ENCODE measurements at places on chromosomes 6 and 20.
A peak's percentile ranks its signal among the peaks of the same experiment; 100 is the strongest.

- no peak for DNase-seq
These were observed 404.5 kb downstream of the SYNE1 start for GRCh38 chr6:152232501-152233151.

DNA sequence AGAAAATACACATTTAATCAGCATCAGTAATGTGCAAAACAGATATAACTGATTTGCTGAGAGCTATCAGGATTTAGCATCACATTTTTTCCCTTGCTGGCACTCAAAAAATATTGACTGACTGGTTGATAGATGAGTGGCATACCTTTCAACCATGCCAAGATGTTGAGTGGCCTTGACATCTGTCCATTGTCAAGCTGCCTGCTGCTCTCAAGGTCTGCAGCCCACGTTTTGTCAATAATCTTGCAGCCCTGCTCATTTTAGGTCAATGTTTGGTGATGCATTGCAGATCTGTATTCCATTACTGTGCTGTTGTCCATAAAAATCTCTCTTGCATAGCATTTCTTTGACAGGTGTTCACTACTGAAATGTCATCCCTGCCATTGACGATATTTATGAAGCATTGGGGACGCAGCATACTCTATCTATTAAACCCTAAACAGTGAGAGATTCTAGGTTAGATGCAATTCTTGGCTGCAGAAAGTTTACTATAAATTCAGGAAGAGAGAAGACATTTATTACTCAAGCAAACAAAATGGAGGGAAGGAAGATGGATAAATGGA is 111.6 kb downstream of the BFSP1 start:
- peak; percentile 74 for DNase-seq

DNA sequence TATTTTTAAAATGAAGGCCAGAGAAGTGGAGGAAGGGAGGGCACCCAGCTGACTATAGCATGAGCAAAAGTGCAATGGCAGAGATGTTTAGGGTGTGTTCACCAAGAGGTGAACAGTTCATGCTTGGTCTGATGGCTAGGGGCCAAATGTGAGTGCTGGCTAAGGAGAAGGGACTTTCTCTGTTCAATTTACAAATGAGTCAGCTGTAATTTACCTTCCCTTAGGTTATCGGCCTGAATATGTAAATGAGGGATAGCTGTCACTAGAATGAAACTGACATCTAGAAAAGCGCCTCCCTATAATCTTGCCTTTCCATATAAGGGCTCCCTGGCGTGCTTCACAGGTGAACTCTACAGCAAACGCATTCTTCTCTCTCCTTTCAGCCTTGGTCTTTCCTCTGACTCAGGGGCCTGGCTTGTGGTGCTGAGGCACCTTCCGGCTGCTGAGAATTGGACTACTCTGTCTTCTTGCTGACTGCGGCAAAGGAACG is 114.7 kb upstream of the BACH2 start:
- no peak for DNase-seq

DNA sequence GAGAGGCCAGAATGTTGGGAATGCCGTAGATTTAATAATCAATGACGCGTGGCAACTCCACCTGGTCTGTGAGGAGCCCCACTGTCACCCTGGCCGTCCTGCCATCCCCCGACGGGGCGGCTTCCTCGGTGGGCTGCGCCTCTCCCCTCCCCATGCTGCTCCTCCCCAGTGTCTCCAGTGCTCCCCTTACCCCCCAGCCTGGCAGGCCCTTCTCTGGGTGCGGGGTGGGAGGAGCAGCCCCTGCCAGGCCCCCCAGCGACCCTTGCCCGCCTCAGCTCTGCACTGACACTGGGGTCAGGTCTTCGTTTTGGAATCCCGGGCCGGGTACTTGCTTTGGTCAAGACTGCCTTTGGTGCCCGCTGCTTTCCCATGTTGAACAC is 82.3 kb upstream of the FRMD1 start:
- no peak for DNase-seq

GRCh38 chr6:11830105-11830504 is 51.5 kb upstream of the ADTRP start:
- no peak for DNase-seq

GRCh38 chr6:1215023-1215422 is 96.9 kb upstream of the FOXQ1 start:
- DNase-seq, result no peak

DNA sequence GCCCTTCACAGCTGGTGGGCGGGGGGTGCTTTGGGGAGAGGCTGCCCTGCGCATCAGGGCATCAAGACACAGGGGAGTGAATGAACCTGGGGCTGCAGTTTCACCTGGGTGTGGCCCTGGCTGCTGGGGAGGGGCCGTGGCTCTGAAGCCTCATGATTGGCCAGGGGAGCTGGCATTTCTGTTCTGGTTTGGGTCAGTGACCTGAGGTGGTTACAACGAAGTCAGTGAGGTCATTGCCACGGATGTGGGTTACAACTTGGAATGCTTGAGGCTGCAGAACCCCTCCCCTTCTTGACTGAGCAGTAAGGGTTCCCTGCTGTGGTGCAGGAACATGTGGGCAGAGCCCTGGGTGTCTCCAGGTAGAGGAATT is 3.0 kb downstream of the TCEA2 start:
- no peak for DNase-seq

DNA sequence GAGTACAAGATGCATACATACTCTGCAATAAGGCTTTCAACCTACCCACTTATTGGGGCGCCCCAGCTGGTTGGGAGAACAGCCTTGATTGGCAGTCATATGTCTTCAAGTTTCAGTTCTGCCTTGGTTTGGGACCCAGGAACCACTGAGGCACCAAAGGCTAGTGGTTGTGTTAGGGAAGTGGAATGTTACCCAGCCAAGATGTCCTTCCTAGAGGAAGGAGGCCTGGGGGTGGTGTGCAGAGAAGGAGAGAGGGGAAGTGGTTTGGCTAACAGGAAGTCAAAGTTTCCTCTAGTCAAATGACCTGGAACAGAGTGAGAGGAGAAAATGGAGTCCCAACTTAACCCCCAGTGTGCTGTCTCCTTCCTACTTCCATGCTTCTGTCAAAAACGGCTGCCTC is 59.4 kb downstream of the CD164 start:
- peak; percentile 3 for DNase-seq

DNA sequence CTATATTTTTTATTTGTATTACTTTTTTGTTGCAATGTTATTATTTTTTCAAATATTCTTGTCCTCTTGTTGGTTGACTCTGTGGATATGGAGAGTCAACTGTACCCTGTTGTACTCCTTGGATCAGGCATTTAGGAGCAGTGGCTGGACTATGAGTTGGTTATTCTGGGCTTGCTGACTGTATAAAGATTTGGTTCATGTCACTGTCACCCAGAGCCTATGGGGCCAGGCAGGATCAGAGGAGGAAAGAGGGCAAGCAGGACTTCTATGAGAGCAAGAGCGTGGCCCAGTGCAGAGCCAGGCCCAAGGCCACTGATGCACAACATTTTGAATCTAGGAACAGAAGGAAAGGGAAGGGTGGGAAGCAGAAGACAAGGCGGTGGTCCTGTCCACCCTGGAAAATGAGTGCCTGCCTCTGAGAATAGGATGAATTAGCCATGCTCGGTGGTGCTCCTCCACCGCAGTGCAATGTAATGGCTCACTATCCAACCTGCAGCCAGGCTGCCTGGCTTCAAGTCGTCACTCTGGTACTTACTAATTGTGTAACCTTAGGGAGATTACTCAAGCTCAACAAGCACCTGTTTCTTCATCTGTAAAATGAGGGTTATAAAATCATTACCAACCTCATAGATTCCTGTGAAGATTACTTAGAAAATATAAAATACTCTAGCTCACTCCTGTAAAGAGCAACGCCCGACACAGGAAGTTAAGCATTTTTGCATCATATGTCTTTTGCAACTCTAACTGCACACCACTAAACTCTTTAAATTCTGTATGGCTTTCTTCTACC is 192.1 kb downstream of the KCNQ5 start:
- no peak for DNase-seq

- DNase-seq, result peak; percentile 29
These were observed 161.0 kb downstream of the ASCC3 start for GRCh38 chr6:100719883-100720682.

DNA sequence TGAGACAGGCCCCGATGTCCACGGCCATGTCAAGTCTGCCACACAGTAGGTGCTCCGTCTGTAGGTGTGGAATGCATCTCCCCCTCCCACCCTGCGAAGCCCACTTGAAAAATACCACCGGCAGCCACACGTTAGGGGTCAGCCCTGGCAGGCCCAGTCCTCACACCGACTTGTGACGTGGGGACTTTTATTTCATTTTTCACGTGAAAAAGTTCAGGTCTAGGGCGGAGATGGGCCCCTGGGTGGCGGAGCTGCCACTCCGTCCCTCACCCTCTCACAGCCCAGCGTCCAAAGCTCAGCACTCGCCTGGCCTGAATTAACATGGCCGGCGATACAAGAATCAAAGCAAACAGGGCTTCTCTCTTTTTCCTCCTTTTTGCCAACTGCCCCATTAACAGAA is 3.8 kb upstream of the TUBB1 start:
- no peak for DNase-seq

DNA sequence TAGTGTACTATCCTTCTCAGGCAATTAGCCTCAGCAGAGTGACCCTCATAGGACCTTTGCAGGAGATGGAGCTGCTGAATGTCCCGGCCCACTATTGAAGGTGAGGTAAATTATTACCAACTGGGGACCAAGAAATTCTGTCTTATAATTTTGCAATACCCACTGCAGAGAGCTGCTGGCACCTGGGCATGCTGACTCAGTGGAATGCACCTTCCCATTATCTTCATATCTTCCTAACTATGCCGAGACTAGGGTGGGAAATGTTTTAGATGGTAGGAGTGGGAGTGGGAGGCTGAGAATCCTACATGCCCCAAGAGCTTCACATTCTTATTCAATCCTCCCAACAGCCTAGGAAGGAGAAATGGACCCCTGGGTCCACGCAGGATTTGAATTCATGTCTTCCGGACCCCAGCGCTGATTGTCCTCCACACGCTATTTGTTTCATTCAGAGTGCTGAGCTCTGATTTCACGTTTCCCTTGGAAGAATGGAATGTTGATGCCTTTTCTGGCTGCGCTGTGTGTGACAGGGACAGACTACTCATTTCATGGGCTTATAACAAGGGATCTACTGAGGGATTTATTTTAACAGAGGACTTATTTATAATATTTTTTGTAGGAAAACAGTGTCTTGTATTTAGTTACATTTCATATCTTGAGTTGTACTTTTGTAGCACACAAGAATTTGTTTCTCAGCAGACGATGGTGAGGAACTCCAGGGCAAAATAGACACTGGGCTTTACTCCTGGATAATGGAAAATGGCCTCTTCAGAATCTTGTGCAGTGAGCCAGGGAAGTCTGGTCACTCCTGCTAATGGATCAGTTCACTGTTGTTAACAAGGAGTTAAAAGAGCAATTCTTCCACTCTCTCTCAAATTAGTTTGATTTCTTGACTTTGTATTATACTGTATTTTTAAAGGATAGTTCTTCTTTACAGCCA is 66.4 kb downstream of the FYN start:
- no peak for DNase-seq

DNA sequence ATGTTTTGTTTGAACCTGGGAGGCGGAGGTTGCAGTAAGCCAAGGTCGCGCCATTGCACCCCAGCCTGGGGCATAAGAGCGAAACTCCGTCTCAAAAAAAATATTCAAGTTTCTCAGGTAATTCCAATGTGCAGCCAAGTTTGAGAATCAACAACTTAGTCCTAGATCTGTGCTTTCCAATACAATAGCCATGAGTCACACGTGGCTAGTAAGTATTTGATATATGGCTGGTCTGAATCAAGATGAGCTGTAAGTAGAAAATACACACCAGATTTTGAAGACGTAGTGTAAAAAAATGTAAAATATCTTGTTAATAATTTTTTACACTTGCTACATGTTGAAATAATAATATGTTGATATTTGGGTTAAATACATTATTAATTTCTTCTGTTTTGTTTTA is 35.0 kb upstream of the BTBD3 start:
- DNase-seq, result no peak

DNA sequence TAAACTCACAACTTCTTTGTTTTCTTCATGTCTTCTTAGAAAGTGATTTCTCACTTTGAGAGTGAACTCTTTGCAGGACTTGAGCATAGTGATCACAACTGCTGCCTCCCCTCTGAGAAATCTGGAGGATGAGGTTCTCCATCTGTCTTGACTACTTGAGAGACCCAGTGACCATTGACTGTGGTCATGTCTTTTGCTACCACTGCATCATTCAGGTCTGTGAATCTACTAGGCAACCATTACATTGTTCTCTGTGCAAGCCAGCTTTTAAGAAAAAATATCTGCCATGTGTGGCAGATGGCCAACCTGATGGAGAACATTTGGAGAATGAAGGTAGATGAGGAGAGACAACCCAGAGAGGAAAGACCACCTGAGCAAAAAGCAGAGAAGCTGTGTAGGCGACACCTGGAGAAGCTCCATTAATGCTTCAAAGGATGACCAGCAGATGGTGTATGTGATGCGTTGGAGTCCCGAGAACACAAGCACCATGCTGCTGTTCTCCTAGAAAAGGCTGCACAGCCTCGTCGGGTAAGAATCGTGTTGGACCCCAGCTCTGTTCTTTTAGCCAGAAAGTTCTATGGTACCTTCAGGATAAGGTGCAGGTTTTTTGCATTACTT is 25.1 kb upstream of the TRIM26 start:
- peak; percentile 11 for DNase-seq

DNA sequence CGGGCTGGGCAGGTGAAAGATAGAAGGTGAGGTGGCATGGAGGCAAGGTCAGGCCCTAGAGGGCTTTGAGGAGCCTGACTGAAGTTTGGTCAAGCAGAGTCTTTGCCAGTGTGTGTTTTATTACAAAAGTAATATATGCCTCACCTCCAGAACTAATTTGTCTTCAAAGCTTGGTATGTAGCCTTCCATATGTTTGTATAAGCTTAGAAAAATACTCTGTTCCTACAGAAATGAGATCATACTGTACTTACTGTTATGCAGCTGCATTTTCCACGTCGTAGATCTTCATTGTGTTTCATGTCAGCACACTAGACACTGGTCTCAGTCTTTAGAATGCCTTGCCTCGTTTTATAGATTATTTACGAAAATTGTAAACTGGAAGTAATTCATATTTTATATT is 61.8 kb downstream of the ANKS1A start:
- no peak for DNase-seq

- no peak for DNase-seq
These were observed 16.8 kb upstream of the AKIRIN2 start for GRCh38 chr6:87718662-87719433.

GRCh38 chr6:124823240-124824111 is 138.8 kb upstream of the RNF217 start:
- no peak for DNase-seq

GRCh38 chr6:119671105-119671504 is 321.5 kb upstream of the MAN1A1 start:
- no peak for DNase-seq

GRCh38 chr6:51542475-51542874 is 544.9 kb downstream of the PKHD1 start:
- DNase-seq, result no peak

- no peak for DNase-seq
These were observed 37.0 kb downstream of the AKAP7 start for GRCh38 chr6:131172222-131172621.

DNA sequence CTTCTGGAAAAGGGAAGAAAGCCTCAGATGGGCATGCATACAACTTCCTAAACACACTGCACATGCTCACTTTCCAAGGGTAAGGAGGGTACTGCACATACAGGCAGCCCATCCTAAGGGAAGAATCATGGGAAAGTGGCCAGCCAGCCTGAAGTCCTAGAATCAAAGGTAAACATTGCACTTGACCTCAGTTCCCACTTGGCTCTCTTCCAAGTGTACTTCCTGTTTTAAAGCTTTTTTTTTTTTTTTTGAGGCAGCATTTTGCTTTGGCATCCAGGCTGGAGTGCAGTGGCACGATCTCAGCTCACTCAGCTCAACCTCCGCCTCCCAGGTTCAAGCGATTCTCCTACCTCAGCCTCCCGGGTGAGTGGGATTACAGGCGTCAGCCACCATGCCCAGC is 225.3 kb upstream of the EPHA7 start:
- no peak for DNase-seq

- DNase-seq, result no peak
These were observed 164.4 kb downstream of the TMEM242 start for GRCh38 chr6:157158897-157159296.

All from NCI-H446 (cell line).